Vagina (tissue), 2 donors: ENCODE measurements at places on chromosomes 16 and 17.

DNA sequence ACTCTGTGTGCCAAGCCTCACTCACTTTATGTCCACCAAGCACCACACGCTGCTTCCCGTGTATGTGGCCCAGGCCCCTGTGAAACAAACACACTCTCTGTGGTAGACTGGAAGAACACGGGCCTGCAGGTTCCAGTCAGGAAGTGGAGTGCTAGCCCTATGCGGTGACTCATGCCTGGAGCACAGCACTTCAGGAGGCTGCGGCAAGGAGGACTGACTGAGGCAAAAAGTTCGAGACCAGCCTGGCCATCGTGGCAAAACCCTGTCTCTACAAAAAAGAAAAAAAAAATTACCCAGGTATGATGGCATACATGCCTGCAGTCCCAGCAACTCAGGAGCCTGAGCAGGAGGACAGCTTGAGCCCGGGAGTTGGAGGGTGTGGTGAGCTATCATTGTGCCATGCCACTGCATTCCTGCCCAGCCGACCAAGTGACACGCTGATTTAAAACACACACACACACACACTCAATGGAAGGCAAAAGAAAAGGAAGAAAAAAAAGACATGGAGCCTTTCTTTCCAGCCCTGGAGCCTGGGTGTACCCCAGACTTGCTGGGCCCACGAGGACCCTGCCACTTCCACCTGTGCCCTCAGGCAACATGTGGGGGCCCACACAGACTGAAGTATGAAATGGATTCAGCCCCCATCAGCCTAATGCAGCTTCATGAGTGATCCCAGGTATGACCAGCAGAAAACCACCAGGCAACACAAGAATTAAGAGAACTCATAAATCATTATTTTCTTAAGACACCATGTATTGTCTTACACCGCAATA is 126.6 kb downstream of the ANKRD11 start:
- DNase-seq = no peak

DNA sequence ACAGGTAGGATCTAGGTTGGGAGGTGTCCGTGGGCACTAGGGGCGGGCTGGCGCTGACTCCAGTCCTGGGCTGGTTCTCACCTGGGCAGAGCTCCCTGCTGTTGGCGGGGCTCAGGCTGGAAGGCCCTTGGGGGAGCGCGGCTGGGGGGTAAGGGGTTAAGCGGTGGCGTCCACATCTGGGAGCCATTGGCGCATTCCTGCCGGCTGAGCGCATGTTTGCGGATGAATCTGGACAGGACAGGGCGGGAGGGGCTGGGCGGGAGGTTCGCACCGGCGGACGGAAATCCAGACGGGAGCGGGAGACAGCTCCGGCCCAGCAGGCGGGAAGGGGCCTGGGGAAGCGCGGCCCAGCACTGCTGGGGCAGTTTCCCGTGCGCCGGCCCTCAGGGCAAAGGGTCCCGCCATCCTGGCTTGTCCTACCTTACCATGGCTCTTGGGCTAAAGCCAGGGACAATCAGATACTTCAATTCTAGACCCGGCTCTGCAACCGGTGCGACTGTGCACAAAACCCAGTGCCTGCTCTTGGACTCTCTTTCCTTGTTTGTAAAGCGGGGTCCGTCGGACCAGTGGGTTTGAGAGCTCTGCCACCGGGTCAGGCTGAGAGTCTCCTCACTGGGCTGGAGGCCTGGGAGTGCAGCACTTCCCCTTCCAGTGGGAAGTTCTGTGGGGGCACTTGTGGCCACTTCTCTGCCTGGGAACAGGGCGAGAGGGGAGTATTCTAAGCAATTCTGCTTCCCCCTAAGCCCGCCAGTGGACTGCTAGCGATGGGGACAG is 7.8 kb downstream of the RARA start:
- no peak for DNase-seq

DNA sequence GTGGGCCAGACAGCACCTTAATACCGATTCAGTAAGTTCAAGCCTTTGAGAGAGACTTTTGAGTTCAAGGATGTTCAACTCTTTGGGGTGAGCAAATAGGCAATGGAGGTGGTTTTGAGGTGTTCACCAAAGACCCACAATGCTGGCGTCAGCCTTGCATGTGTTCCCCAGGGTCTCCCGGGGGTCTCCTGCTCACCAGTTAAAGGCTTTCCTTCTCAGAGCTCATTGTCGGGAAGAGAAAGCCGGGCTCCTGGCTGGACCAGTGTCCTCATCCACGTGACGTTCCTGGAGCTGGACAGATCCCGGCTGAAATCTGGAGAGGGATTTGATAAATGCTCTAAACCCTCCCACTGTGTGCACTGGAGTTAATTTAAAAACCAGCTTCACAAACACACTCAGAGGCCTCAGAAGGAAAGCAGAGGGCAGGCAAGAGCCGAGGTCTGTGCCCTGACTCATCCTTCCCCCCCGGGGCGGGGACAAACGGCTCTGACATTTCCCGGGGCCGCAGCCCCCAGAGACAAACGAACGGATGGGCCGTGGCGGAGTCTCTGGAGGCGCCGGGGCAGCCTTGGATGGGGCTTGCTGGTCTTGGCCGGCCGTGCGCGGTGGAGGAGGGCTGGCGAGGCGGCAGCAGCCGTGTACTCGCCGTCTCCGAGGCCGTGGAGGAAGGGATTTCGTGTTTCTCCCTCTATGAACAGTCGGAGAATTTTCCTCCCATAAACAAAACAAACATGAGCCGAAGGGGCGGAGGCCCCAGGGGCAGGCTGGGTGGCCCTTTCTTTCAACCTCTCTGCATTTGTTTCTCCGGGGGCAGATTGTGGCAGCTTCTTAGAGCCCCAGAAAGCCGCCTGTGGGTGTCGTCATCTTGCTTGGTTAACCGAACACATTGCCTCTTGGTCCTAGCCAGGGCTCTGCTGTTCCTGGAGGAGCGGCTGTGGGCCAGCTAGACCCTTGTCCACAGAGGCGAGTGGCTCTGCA is 94.2 kb downstream of the NTN1 start:
- DNase-seq = no peak

DNA sequence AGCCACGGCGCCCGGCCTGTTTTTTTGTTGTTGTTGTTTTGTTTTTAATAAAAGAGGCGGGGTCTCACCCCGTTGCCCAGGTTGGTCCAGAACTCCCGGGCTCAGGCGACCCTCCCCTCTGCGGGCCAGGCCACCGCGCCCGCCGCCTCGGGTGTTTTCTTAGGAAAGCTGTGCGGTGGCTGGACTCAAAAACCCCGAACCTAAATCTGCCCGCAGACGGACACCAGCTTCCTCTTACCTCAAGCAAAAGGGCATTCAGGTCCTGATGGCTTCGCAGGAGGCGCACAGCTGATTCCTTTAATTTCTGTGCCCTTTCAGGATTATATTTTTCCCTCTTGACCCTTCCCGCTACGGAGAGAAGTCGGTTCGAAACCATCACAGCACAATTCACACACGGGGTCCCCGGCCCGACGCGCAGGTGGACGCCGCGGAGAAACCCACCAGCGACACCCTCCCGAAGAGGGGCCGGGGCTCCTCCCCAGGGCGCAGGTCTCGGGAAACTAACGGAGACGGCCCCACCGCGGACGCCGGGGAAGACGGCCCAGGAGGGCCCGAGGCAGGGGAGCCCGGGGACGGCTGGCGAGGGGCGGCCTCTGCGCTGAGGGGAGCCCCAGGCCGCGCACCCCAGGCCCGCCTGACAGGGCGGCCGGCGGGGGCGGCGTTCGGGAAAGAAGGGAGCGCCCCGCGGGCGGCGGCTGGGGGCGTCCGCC is 653 bp downstream of the FANCA start:
- DNase-seq = no peak

DNA sequence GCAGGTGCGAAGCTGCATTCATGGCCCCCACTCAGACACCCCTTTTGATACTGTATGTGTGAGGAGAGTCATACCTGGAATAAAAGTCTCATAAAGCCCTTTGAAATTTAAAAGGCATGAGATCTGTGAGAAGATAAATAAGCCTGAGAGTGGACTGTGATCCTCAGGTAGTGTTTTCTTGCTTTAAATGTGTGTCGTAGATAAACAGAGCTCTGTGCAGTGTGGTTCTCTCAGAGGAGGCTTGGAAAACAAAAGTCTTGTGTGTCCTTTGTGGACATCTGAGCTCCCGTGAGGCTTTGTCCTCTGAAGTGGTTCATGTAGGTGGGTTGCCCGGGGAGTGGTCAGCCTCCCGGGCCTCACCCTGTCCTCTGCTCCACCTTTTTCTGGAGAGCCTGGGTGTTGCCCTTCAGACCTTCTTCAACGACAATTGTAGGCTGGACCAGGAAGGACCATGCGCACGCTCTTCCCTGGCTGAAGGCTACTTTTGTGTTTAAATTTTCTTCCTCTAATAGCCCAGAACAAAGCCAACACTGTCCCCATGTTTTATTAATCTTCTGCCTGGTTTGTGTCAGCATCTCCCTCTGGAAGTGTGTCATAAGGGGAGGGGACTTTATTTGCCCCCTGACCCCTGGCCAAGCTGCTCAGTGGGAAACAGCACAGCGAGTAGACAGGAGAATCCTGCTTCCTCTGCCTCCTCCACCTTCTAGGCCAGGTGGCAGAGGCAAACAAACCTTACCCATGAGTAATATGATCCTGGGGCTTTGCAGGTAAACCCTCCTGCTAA is 151.2 kb downstream of the MSI2 start:
- no peak for DNase-seq

- no peak for DNase-seq
These were observed 3.0 kb downstream of the PIPOX start for GRCh38 chr17:29045734-29046472.

GRCh38 chr17:32992321-32993033 is 830 bp downstream of the SPACA3 start:
- DNase-seq = no peak

GRCh38 chr17:74690409-74690825 is 22.3 kb downstream of the CD300LF start:
- no peak for DNase-seq

GRCh38 chr17:4130715-4131114 is 12.1 kb downstream of the ZZEF1 start:
- DNase-seq = no peak

DNA sequence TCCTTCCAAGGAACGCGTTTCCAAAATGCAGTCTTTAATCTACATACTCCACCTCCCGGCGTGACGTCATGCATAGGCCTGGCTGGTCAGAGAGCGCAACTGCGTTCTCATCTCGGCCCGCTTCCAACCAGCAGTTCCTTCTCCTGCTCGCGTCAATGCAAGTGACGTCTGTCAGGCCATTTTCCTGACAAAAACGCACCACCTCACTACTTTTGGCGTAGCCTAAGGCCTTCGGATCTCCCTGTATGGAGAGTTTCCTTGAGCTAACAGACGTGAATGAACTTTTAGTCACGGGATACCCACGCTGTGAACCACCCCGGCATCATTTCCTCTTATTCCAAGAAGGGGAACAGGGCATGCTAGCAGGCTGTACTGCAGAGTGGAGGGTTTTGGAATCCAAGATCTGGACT is 25.0 kb downstream of the TEX14 start:
- DNase-seq = no peak

GRCh38 chr17:65868881-65869280 is 307.4 kb upstream of the AXIN2 start:
- DNase-seq = no peak

DNA sequence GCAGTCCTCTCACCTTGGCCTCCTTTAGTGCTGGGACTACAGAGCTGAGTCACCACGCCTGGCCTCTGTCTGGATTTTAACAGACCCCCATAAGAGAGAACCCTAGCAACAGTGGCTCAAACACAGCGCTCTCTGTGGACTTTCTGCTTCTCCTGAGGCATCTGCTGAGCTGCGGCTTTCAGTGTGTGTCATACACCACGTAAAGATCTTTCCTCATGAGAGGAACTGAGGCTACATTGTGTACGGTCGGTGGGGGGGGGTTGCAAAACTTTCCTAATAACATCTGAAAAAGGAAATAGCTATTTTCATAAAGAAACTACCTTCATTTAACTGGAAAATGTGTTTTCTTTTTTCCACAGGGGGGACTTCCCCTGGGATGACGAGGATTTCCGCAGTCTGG is 32.9 kb downstream of the DEF8 start:
- DNase-seq = no peak

GRCh38 chr16:53666786-53667415 is 36.8 kb downstream of the RPGRIP1L start:
- DNase-seq = no peak

GRCh38 chr16:35182943-35183550 is 1723.6 kb downstream of the TP53TG3F start:
- no peak for DNase-seq

DNA sequence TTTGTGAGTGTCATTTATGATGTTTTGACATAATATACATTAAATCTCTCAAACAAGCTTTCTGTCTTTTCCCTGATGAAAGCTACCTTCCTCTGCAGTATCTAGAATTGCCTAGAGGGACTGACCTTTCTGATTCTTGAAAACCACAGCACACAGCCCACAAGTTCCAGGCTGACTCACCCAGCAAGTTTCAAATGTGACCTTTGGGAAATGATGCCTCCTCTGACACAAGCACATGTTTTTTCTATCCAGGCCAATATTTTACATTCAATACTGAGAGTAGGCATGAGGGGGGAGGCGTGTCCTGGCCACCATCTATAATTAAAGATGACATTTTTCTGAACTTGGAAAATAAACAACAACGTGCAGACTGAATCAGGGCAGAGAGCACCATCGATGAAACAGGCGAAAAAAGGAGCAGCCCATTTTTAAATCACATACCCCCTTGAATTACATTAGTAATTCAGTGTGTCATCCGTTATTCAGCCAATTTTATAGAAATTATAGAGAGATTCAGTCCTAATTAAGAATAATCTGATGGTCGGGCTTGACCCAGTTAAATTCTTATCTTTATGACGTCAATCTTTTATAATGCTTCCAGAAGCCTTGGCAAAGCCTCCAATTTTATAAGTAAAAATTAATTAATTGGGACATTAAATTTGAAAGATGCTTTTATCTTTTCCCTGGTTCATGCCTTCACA is 292.6 kb upstream of the CDH11 start:
- no peak for DNase-seq

DNA sequence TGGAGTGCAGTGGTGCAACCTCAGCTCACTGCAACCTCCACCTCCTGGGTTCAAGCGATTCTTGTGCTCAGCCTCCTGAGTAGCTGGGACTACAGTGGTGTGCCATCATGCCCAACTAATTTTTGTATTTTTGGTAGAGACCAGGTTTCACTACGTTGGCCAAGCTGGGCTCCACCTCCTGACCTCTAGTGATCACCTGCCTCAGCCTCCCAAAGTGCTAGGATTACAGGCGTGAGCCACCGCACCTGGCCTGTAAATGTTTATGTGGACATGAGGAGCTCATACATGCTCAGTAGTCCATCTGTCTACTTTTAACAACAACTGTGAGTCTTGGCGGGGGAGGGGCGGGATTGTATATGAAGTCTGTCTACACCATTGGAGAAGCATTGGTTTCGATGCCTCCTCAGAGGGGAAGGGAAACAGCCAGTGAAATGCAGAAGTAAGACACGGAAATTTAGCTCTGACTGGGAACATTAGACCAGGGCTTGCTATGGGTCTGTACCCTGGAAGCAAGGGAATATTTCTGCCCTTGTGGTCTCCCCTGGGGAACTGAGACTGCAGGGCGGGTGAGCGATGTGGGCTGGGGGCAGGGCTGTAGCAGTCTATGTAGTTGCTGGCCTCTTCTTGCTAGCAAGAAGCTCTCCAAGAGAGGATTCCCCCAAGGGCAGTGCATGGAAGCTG is 9.3 kb downstream of the NUBP1 start:
- DNase-seq = no peak

- DNase-seq = no peak
These were observed 16.2 kb downstream of the NCOR1 start for GRCh38 chr17:16199093-16199492.
